KG1 (cell line): ENCODE measurements at places on chromosomes 12 and 14.

DNA sequence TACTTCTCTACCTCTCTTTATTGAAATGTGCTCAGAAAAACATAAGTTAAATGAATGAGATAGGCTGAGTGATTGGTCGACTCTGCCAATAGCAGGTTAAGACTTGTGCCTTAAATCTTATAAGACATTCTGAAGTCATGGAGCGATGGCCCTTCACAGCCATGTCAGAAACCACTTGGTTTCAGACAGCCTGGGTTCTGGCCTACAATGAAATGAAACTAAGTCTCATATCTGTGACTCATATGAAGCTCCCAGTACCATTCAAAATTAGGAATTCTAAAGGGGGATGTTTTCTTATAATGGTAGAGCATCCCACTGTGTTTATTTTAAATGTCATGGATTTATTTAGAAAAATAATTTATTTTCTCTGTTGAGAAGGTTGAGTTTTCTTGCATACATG lies 42.6 kb downstream of the PLXNC1 start:
- no peak for DNase-seq

DNA sequence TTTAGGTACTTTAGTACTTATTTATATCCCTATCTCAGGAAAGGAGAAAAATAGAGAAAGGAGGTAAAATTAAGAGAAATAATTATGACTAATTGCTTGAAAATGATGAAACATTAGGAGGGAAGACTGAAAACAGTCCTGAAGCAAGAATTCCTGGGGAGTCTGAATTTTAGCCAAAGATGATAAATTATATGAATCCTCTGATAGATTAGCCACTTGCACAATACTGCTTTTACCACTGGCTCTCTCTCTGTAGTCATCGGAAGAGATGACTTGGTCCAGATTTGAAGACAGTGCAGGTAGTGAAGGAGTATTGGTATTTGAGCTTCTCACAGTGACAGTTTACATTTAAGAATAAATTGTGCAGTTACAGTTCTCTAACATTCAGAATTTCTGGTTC lies 83.8 kb upstream of the CLEC14A start:
- DNase-seq = no peak

- DNase-seq = no peak
These were observed 234.7 kb downstream of the ANO2 start for GRCh38 chr12:5710260-5710878.

GRCh38 chr12:54879579-54879978 lies 25.3 kb downstream of the MUCL1 start:
- DNase-seq = no peak

- no peak for DNase-seq
These were observed 361.8 kb downstream of the C12orf50 start for GRCh38 chr12:87667378-87667777.

DNA sequence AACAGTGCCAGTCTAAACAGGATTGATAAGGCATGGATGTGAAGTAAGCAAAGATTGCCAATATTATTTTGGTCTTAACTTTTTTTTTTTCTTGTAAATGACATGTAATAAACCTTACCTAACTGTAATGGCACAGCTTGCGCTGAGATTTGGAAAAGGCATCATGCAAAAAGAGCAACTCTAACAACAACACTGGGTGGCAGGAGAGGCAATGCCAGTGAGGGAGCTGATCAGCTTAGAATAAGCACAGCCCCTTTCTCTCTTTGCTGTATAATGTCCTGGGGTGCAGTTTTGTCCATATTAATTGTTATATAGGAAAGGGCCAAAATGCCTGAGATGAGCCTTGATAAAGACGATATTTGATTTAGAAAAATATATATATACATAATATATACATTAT lies 1589.7 kb upstream of the FLRT2 start:
- no peak for DNase-seq

DNA sequence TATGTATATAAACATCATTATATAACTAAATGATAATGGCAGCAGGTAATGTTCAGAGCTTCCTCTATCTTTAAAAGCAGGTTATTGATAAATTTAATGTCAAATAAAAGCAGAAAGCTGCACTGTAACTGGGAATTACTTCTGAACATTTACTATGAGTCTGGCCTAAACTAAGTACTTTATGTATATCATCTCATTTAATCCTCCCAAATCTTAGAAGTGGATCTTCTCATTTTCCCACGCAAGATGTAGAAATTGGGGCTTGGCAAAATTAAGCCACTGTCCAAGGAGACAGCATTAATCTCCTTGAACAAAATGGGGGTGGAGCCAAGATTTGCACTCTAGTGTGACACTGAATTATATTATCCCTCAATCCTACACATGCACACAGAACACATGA lies 5.7 kb downstream of the NIN start:
- DNase-seq = no peak

- DNase-seq = no peak
These were observed 1.1 kb downstream of the ALDH6A1 start for GRCh38 chr14:74083161-74083560.

DNA sequence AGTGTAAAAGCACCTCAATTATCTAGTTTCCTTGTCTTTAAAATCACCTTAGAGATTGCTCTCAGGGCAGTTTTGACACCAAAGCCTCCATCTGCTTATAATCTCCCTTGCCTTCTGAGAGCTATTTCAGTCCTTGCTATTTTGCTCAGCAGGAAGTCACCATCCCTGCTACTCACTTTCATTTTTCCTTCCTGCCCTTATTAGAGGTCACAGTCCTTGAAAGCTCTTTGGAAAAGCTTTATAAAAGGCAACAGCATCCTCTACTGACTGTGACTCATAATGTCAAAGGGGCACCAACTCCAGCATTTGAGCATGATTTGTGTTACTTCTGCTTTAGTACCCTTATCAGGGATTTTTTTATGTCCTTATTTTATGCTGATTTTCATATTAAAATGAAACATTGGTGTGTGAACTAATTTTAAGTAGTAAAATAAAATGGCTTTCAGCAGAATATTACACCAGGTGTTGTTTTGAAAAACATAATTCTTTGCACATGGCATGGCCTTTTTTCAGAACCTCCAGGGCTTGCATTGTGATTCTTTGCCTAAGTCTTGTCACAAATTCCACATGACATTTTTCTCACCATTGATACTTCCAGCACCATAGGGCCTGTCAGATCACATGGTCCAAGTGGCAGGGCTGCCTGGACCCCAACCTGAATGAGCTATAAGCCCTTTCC lies 213.0 kb downstream of the ADAMTS20 start:
- DNase-seq = peak; percentile 46

DNA sequence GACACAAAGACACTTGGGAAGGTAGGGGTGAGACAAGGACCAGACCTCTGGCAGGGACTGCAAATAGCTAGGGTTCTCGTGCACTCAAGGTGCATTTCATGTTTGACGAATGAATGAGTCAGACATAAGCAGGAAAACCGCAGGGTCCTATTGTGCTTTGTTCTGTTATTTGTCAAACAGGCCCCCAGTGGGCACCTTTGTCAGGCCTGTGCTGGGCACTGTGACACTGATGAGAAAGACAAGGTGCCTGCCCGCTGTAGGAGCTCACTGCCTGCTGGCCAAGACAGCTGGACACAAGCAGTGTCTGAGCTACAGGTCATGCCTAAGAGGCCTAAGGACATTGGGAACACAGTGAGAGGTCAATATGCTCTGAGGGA lies 2.3 kb downstream of the OTUB2 start:
- DNase-seq = no peak

DNA sequence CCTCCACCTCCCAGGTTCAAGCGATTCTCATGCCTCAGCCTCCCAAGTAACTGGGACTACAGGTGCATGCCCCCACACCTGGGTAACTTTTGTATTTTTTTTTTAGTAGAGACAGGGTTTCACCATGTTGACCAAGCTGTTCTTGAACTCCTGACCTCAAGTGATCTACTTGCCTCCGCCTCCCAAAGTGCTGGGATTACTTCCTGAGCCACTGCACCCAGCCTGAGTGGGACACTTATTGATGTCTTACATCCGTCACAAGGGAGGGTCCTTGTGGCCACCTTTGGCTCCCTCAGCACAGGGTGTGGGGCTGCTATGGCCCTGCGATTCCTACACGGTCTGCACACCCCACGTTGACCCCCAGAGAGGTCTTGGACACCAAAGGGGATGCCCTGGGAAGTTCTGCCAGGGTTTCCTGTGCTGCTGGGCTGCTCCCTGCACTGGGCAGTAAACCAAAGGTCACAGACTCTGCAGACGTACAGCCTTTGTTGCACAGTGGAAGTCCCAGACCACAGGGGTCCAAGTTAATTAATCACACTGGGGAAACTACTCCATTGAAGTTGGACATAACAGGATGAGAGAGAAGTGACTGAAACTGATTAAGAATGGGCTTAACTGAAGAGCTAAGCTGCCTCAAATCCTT lies 95.7 kb downstream of the SAMD4A start:
- DNase-seq = no peak

DNA sequence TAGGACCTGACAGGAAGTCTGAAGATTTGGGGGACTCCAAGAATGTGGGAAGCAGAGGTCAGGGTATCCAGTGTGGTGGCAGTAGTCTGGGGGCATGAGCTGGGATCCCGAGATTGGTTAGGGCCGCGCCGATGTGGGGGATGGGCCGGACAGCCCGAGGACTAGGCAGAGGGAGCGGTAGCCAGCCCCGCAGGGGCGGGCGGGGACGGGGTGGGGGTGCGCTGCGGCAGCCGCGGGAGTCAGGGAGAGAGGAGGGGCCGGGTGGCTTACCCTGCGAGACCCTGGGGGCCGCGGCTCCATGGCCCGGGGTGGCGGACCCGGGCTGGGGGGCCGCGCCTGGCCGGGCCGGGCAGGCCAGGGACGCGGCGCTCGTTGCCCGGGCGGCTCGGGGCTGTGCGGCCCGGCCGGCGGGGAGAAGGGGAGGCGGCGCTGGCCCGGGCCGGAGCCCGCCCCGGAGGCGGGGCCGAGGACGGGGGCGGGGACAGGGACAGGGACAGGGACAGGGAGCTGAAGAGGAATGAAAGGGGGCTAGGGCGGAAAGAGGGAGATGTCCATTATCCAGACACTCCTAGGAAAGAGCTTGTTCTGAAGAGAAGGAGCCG lies 5.6 kb downstream of the ZNF385A start:
- DNase-seq = no peak

- DNase-seq = peak; percentile 1
These were observed 2.7 kb downstream of the CMTM5 start for GRCh38 chr14:23379366-23380196.

- no peak for DNase-seq
These were observed 1193.7 kb downstream of the GALC start for GRCh38 chr14:86799244-86799647.
